ENCODE measurements at places on chromosomes 11 and 22.

- DNase-seq, result no peak
These were observed 78.1 kb downstream of the CD44 start for GRCh38 chr11:35216962-35217678.

DNA sequence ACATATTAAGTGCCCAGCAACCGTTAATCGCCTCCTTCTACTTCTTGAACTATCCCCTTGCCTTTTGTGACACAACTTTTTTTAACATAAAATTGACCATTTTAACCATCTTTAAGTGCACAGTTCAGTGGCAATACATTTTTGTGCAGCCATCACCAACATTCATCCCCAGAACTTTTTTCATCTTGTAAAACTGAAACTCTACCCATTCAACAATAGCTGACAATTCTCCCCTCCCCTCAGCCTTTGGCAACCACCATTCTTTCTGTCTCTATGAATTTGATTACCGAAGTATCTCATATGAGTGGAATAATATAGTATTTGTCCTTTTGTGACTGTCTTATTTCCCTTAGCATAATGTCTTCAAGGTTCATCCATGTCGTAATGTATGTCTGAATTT lies 66.0 kb downstream of the MICAL2 start:
- DNase-seq, result no peak

GRCh38 chr22:47046411-47047065 lies 284.1 kb downstream of the TBC1D22A start:
- DNase-seq, result no peak

DNA sequence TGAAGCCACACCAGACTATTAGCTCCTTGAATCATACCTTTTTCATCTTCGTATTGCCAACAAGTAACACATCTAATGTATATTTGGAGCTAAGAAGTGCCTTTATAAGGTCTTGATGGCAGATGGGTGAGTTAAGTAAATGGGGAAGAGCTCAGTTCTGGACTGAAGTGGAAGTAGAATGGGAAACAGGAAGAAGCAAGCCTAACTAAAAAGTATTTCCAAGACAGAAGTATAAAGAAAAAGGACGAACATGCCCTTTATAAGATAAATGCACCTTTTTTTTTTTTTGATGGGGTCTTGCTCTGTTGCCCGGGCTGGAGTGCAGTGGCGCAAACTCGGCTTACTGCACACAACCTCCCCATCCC lies 14.5 kb downstream of the CRTAM start:
- DNase-seq, result no peak

- no peak for DNase-seq
These were observed 31.4 kb downstream of the IGLL1 start for GRCh38 chr22:23548501-23549197.

- DNase-seq, result no peak
These were observed 29.4 kb upstream of the CTSD start for GRCh38 chr11:1793081-1793480.

All from NCI-H1694 treated with DMSO at 0.1 percent for 48 hours (cell line).